Left lobe of liver (tissue), 2 donors: ENCODE measurements at places on chromosomes 2 and 18.

- no peak for DNase-seq
Observed at GRCh38 chr18:35466815-35467623, 30.7 kb downstream of the INO80C start.

DNA sequence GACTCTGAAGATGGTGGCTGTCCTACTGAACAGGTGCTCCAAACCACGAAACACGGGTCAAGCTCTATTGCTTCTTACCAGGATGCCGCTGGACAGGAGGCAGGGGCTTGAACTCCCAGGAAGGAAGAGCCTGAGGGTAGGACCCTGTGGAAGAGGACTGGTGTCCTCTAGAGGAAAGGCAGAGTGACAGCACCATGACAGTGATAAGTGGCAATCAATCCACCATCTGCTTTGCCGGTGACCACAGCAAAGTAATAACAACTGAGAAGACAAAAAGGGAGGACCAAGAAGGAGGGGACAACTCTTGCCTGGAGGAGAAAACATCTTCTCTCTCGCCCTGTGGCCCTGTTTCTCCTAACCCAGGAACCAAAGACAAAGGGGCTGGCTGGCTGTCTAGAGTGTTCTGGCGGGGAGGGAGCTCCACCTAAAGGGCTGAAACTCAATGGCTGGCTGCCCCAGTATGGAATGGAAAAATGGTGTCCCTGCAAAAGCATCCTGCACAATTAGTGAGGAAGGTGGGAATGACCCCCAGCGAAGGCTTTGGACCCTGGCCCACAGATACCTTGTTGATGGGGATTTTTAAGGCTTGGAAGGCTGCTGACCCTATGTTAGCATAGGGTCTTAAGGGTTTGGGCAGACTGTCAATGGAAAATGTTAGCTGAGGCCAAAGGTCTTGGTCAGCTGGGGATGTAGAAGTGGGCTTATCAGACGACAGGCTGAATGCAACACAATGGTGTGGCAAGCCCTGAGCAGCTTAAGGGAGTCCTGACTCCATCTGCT is 35.4 kb downstream of the PROC start:
- no peak for DNase-seq

- DNase-seq, result no peak
Observed at GRCh38 chr2:234254783-234255521, 204.4 kb downstream of the SPP2 start.

DNA sequence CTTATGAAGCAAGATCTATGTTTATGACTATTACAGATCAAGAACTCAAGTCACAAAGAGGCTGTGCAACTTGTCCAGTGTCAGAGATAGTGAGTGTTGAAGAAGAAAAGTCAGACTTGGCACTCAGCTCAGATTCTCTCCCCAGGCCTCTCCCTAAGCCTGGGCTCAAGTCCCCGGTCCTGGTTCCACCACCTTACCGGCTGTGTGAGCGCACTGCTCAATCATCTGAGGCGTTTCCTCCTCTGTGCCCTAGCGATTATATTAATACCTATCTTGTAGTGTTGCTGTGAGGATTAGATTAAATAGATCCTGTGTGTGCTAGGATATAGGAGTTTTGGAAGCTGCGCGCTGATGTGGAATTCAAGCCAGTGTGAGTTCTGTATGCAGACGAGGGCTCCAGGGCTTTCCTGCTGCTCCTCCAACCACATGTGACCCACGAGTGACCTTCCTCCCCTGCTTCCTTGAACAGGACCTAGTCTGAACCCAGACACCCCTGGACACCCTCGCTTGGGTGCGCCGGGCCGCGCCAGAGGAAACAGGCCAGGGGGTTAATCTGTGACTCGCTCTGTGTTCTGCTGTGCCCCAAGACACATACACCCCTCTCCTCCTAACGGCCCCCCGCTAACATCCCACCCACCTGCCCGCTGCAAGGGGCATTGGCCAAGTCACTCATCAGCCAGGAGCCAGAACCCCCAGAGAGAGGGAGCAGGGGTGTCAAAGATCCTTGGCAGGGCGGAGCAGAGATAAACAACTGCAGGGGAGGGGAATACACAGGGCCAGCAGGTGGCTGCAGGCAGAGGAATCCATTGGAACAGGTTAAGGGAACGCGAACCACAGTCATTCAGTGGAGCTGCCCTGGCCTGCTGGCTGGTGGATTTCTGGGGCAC is 38.3 kb downstream of the TNS1 start:
- peak; percentile 40 for DNase-seq

DNA sequence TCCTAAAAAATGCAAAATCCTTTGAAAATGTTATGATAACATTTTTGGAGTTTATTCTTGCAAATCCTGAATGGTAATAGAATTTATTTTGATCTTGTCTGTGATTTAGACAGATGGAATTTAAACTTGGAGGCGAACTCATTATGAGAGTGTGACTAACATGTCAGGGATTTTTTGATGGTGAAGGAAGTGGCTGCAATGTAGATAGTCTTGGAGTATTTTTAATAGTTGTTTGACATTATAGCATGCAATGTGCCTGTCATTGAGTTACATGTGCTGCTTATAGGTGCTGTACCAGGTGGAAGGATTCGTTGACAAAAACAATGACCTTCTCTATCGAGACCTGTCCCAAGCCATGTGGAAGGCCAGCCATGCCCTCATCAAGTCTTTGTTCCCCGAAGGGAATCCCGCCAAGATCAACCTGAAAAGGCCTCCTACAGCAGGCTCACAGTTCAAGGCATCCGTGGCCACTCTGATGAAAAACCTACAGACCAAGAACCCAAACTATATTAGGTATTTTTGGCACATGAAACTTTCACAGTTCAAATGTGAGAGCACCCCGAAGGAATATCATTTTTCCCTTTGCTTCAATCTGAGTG is 141.8 kb downstream of the MYO1B start:
- no peak for DNase-seq

DNA sequence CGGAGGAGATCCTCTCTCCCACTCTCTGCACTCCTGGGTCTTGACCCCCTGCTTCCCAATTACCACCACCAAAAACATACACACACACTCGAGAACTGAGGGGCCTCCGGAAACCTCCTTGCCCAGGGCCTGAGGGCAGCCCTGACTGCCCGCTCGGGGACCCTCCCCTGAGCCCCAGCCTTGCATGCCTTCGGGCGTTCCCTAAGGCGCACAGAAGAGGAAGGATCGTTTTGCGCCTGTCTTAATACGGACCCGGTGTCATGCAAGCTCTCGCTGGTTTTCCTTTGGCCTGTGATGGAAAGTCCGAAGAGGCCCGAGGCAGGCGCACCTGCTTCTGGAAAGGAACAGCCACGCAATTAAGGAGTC is 19.8 kb downstream of the POU3F3 start:
- no peak for DNase-seq

GRCh38 chr2:26997394-26997793 is 27.0 kb downstream of the MAPRE3 start:
- DNase-seq, result no peak

DNA sequence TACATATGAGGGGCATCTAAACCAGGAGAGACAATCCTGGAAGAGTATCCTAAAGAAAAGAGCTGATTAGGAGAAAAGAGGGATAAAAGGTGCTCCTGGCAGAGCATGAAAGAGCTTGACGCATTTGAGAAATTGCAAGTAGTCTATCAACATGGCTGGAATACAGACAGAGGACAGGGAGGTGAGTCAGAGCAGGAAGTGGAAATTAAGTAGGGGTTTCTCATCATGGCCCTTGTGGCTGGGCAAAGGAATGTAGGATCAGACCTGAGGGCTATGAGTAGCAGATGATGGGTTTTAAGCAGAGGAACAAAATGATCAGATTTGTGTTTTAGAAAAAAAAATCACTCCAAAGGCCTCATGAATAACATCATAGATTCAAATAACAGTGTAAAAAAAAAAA is 49.2 kb upstream of the UGP2 start:
- DNase-seq, result no peak

GRCh38 chr2:201275069-201275468 is 14.7 kb downstream of the CASP8 start:
- DNase-seq, result no peak

- no peak for DNase-seq
Observed at GRCh38 chr2:46779447-46779941, 136.1 kb downstream of the MCFD2 start.

DNA sequence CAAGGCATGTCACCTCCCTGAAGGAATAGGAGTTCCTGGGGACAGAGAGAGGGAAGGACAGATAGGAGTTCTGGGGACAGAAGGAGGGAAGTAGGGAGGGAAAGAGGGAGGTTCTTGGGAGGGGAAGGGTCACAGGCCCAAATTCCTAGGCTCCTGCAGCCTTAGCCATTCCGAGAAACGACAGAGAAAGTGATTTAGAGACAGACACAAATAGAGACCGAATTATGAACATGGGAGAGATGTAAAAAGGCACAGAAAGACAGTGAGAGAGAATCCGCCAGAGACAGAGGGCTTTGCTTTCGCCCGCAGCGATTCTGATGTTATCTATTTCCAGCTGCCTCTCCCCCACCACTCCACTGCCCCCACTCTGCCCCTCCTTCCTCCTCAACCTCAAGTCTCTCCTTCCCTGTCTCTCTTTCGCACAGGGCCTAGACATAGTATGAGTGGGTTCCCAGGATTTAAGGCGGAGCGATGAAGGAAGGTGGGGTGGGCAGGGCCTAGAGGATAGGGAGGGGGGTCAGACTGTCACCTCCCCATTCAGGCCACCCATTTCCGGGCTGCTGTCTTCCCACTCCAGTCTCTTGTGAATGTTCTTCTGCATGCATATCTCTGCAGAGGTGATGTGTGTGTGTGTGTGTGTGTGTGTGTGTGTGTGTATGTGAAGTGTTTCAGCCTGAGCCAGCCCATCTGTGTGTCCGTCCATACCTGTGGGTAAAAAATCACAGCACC is 3.3 kb upstream of the WNT6 start:
- DNase-seq, result no peak

GRCh38 chr2:136394136-136395060 is 276.4 kb upstream of the CXCR4 start:
- DNase-seq, result no peak

- DNase-seq, result no peak
Observed at GRCh38 chr2:150788426-150789140, 301.1 kb upstream of the RND3 start.

- no peak for DNase-seq
Observed at GRCh38 chr2:101415220-101415619, 27.9 kb upstream of the CREG2 start.

DNA sequence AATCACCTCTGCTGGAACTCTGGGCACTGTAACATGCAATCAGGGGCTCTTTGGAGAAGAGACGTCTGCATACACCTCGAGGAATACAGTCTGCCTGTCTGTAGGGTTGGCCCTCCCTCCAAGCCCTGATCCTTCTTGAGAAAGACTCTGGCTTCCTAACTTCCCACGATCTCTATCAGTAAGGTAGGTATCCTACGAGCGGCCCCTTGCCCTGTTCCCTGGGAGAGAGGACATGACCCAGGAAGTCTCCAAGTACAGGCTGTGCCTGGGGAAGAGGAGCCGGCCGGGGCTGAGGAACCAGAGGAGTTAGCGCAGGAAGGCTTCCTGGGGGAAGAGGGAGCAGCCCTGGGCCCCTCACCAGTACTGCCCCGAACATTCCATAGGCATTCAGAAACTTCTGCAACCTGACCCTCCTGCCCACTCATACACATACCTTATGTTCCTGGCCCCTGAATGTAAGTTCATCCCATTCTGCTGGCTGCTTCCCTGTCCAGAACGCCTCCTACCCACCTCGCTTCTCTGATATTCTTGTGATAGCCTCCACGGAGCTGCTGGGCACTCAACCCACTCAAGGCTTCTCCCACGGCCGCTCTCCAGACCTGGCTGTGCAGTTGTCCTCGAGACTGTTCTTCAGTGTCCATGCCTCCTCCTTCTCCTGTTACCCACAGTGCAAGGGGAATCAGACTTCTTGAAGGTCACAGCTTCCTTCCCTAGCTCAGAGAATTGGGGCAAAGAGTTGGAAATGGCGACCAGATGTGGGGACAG is 116.1 kb downstream of the CYP26B1 start:
- peak; percentile 15 for DNase-seq

DNA sequence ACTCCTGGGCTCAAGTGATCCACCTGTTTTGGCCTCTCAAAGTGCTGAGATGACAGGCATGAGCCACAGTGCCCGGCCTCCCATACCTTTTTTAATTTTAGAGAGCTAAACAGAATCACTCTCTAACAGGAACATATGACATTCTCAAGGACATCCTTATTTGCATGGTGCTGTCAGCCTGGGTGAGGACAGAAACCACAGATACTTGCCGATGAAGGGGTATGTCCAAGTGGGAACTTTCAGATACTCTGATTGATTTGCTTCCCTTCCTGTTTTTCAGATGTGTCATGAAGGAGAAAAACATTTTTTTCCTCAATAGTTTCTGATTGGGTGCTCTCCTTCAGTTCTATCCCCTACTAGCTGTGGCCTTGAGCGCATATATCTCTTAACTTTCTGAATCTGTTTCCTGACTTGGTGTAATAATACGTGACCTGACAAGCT is 49.6 kb downstream of the MYO3B start:
- DNase-seq, result no peak

- no peak for DNase-seq
Observed at GRCh38 chr2:46952171-46952570, 36.6 kb upstream of the MCFD2 start.

DNA sequence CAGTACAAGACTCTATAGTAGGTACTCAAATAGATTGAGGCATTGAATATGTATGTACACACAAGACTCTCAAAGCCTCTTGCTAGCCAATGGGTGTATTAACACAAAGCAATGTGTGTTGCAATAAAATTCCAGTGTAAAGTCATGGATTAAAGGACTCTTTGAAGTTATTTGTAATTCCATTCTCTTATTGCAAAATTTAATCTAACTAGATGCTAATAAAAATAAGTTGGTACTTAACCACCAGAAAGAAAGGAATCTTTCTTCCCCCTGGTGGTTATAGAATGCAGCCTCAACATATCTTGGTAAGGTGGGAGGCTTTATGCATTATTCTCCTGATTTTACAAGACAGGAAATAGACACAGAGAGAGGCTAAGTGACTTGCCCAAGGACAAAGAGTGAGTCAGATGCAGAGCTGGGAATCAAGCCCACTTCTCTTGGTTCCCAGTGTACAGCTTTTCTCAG is 18.0 kb downstream of the LRP1B start:
- no peak for DNase-seq
